ENCODE measurements at places on chromosomes 6 and 20.

GRCh38 chr20:54305421-54305820, 97.5 kb downstream of the PFDN4 start:
- peak; percentile 45 for DNase-seq

GRCh38 chr6:45626087-45626891, 248.6 kb upstream of the SUPT3H start:
- DNase-seq = peak; percentile 96

GRCh38 chr6:44575644-44576043, 188.1 kb downstream of the CDC5L start:
- DNase-seq = peak; percentile 68

DNA sequence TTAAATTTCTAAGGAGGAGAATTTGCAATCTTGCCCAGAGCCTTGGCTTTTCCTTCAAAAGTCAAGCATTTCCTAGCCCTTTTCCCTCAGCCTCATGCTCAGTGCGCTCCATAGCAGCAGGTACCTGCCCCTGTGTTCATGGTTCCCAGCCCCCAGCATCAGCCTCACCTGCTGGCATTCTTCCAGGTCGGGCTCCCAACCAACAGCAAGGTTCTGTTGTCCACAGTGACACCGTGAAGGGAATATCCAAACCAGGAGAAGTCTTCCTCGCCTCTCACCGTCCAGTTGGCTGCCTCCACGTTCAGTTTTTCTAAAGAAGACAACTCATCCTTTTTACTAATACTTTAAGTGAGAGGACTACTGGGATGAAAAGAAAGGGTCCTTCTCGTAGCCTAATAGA, 42.7 kb downstream of the GPLD1 start:
- DNase-seq = no peak

- peak; percentile 69 for DNase-seq
These were observed 117.9 kb upstream of the THBS2 start for GRCh38 chr6:169371344-169372127.

DNA sequence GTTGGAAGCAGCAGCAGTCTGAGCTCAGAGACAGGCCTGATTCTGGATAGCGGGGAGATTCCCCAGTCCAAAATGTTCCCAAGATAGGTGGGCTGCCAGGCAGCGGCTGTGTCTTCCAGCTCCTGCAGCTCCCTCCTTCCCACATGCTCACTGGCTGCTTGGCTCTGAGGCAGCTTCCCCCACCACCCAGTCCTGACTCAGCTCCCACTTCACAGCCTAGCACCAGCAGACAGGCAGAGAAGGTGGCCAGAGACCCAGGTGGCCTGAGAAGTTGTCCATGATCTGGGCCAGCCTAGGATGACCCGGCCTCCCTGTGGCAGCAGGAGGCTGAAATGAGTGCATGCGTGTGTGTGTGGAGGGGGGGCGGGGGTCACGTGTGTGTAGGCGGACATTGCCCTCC, 94.9 kb downstream of the MDGA1 start:
- no peak for DNase-seq

DNA sequence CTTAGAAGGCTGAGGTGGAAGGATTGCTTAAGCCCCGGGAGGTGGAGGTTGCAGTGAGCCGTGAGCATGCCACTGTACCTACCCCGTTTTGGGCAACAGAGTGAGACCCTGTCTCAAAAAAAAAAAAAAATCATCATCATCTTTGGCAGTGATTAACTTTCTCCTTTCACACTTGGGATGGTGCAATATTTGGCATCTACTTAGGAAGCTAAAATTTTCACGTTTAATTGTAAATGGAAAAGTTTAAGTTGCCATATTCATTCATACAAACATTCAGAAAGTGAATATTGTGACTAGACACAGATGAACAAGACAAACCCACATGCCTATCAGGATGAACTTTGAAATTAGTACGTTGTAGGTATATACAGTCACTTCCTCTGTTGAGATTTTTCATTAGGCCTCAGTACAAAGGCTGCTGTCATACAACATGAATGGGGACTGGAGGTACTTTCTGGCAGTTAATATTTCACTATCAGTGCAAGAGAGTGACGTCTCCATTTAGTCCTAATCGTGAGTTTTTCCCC, 10.3 kb downstream of the TOP1 start:
- no peak for DNase-seq

GRCh38 chr20:38218566-38218885, 42.0 kb downstream of the KIAA1755 start:
- DNase-seq = no peak

- no peak for DNase-seq
These were observed 54.1 kb downstream of the SNX9 start for GRCh38 chr6:157877149-157877548.

GRCh38 chr6:32608362-32608761, 18.7 kb upstream of the HLA-DRB1 start:
- no peak for DNase-seq

DNA sequence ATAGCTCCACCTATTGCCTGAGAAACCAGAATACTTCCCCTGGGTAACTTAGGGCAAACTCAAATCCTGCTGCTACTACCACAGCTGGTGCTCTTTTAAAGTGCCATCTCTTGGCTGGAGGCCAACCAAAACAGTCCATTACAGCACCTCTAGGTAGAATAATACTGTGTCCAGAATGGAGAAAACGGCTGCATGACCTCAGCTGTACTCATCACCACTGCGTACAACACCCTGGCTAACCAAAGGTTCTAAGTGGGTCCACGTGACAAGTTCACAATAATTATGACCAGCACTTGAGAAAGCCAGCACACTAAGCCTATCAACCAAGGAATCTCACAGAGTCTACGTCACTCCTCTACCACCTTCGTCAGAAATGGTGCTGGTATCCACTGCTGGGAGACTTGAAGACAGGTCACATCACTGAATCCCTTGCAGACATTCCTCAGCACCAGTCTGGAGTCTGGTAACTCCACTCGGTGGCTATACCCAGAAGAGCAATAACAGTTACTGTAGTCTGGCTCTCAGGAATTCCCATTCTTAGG, 40.9 kb upstream of the PKIB start:
- no peak for DNase-seq

GRCh38 chr20:8427419-8428040, 295.5 kb downstream of the PLCB1 start:
- DNase-seq = no peak

Measured in fibroblast of skin of scalp (primary cell).